Panc1 (cell line): ENCODE measurements at places on chromosomes 7 and 10.

GRCh38 chr7:152759949-152760853 is 649 bp downstream of the ACTR3B start:
- no peak for DNase-seq

DNA sequence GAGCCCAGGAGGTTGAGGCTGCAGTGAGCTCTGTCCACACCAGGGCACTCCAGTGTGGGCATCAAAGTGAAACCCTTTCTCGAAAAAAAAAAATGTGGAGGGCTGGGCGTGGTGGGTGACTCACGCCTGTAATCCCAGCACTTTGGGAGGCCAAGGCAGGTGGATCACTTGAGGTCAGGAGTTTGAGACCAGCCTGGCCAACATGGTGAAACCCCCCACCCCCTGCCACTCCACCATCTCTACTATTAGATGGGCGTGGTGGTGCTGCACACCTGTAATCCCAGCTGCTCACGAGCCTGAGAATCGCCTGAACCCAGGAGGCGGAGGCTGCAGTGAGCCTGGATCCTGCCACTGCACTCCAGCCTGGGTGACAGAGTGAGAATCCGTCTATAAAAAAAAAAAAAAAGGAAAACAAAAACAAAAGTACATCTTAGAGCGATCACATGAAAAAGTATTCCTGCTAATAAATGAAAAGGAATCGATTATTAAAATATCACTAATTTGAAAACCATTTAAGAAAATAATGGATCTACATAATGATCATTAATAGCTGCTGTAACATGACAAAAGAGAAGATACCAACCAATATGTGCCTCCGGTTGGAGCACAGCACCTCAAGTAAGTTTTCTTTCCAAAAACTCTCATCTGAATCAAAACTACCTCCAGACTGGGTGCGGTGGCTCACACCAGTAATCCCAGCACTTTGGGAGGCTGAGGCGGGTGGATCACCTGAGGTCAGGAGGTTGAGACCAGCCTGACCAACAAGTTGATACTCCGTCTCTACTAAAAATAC is 4.9 kb downstream of the HNRNPF start:
- DNase-seq, result no peak

- DNase-seq, result no peak
Measured at GRCh38 chr7:94440451-94441039, 45.9 kb downstream of the COL1A2 start.

DNA sequence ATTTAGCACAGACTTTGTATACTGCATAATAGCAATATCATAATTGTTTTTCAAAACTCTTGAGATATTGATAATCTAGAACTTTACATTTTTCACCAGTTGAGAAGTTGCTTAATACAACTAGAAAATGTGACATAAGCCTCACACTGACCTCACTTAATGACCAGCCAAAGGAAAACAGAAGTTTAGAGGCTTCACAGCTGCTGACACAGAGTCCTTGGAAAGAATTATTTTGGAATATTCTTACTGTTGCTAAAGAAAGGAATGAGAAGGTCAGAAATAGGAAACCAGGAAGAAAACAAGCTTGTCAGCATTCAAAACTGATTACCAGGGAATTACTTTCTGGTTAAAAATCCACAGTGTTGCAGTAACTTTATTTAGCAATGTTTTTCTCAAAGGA is 35.5 kb upstream of the WASL start:
- no peak for DNase-seq

GRCh38 chr10:98235846-98236245 is 32.1 kb downstream of the LOXL4 start:
- no peak for DNase-seq

- no peak for DNase-seq
Measured at GRCh38 chr7:69903410-69903809, 305.1 kb downstream of the AUTS2 start.

DNA sequence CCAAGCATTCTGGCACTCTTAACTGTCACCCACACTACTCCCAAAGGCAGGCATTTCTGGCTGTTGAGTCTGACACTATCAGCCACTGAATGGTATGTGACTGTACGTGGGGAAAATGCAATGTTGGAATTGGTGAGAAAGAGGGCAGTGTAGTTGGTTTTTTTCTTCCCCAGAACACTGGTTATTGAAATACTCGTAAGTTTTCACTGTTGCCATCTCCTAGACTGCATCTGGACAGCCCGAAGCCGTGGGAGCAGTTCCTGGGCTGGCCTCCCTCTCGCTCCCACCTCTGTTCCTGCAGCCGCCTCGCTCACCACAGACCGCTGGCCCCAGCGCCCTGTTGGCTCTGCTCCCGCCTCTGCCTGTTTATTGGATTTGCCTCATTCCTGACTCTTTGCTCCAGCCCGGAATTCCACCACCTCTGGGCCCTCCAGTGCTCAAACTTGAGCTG is 5.7 kb downstream of the PLCE1 start:
- DNase-seq, result no peak

DNA sequence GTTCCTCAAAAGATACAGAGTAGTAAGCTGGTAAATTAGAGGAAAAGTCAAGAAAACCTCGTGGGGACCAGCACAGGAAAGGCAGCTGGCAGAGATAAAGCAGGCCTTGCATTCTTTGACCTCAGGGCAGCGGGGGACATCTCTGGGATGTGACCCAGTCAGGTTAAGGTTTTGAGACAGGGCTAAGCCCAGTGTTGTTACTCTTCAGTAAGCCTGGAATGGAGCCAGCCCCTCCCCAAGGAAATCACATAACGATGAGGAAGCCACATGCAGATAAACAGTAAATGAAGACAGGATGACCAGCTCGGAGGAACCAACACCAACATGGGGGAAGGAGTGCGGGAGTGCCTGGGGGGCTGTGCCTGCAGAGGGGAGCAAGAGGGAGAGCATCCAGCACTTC is 99.6 kb downstream of the JAZF1 start:
- DNase-seq, result no peak
